ENCODE measurements at places on chromosomes 2 and 18. TPM values are rescaled to one million over a fixed set of nuclear protein-coding genes. Genes with fewer than 3 reads are reported as not detected.

Gene FNDC4
- polyA plus RNA-seq: not detected

Gene ANAPC1
- 28.9 TPM for polyA plus RNA-seq

Gene SPATA3
- polyA plus RNA-seq: not detected

Gene PRKAG3
- not detected for polyA plus RNA-seq

Gene KCNG3
- not detected for polyA plus RNA-seq

Gene C2orf78
- not detected for polyA plus RNA-seq

Gene SPDYA
- polyA plus RNA-seq: 0.61 TPM

Gene SEMA4C
- 7.1 TPM for polyA plus RNA-seq

Gene PSMA8
- 2.1 TPM for polyA plus RNA-seq

Gene ASXL3
- not detected for polyA plus RNA-seq

Gene FASTKD1
- polyA plus RNA-seq: 16.4 TPM

Gene MAB21L4
- not detected for polyA plus RNA-seq

Gene DDX18
- polyA plus RNA-seq: 46.2 TPM

Gene ABHD1
- polyA plus RNA-seq: 1.4 TPM

Gene TXNL4A
- polyA plus RNA-seq: 260 TPM
